ENCODE measurements at places on chromosomes 3 and 15.

DNA sequence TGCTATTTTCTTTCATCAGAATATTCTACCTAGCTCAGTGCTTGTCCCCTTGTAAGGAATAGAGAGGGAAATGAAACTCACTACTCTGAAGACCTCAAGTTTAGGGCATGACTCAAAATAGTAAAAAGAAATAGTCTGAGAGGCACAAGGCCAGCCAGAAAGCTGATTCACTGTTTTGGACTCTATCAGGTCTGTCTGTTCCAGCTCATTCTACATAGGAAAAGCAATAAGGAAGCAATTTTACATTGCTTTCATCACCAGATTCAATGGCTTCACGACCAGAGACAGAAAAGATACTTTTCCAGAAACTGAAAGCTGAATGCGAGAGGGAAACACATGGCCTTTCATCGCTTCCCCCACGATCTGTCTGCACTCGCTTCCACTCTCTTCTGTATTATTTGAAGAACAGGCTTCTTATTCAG lies 276.0 kb downstream of the GBE1 start:
- peak; percentile 94 for DNase-seq

- DNase-seq = no peak
These were observed 88.9 kb downstream of the TNIK start for GRCh38 chr3:171371354-171371753.

DNA sequence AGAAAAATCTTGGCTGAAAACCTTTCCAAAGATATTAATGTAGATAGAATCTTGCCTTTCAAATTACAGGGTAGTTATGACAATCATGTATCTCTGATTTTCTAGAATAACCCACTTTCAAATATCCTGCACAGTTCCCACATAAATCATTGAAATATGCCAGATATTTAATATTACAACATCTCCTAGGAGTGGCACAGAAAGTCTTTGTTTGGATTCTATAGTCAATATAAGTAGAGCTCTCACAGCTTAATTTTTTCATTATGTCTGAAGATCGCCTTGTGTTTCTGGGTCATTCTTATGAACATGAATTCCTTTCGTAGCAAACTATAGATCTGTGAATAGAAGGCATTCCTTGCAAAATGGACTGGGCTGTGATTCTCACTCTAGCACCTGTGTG lies 5.0 kb downstream of the RARB start:
- DNase-seq = no peak

DNA sequence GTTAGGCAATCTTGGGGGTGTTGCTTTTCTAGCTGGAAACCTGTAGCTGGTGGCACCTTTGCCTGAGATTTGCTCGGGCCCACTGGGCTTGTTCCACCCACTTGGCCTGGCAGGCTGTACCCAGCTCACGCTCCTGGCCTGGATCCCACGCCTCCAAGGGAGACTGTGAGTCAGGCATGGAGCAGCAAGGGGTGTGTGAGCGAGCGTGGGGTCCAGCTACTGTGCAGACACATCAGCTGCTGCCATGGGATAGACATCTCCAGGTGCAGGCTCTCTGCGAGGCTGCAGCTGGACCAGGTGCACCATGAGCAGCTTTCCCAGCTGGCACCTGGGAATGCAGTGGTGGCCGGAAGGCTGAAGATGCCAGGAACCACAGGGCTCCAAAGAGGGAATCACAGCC lies 36.0 kb downstream of the NR1D2 start:
- DNase-seq = no peak

- DNase-seq = peak; percentile 27
These were observed 7.0 kb upstream of the RNF111 start for GRCh38 chr15:58980351-58980939.

DNA sequence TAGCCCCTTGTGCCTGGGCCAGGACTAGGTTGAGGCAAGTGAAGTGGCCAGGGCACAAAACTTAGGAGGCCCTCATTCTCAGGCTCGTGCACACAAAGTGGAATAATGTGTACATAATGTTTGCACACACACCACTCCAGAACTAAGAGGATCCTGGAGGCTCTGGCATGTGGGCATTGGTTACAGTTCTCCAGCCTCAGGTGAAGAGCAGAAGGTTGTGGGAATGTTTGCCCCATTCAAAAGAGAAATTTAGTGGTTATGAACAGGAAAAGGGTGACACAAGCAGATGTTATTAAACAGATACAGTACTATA lies 31.3 kb downstream of the ASB7 start:
- no peak for DNase-seq

GRCh38 chr15:85580879-85581278 lies 200.5 kb downstream of the AKAP13 start:
- DNase-seq = no peak

GRCh38 chr3:46021516-46021915 lies 5.8 kb downstream of the XCR1 start:
- no peak for DNase-seq

- no peak for DNase-seq
These were observed 110.2 kb downstream of the ANP32A start for GRCh38 chr15:68710536-68710935.

DNA sequence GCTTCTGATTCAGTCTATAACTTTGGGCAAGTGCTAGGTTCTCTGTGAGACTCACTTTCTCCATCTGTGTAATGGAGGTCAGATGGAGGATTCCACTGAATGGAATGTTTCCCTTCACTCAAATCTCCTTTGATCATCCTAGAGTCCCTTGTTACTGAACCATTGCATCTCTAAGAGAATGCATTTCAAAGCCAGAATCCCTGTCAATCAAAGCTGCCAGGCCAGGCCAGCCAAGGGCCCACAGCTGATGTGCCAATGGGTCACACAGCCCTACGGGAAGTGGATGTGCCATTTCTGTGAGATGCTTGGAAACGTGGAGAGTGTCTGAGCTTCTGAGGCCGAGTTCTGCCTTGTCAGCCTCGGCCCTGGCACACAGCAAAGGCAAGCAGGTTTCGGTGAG lies 32.4 kb downstream of the SCN5A start:
- no peak for DNase-seq

DNA sequence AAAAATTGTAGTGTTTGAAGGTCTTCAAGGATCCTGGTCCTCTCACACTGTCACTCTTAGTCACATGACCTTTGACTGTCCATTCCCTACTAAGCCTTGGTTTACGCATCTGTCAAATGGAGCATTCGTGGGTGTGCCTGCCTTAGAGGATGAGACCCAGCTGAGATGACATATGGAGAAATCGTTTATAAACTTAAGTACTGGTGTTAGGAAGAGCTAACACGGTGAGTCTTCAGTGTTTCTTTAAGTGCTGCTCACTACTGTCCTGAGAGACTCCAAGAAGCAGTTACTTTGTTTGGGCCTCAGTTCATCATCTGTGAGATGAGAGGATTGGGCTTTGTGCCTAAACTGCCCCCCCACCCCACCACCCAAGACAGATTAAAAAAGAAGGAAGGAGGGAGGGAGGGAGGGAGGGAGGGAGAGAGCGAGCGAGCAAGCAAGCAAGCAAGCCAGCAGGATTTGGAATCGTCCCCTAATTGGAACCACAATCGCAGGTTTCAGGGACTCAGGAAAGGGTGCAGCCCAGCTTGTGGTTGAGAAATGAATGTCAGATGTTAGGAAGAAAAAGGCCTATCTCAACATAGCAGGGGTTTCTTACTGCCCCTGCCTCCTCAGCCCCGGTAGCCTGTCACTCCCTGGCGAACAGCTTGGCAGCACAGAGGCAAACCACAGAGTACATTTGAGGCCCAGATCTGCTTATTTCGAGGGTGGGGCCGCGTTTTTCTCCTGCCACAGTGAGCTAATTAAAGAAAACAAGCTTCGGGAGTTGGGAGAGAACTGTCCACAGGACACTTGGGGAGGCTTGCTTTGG lies 32.7 kb downstream of the SMAD3 start:
- peak; percentile 94 for DNase-seq

GRCh38 chr15:27648359-27648758 lies 450.8 kb downstream of the OCA2 start:
- no peak for DNase-seq

GRCh38 chr3:116059421-116060096 lies 385.7 kb downstream of the LSAMP start:
- DNase-seq = peak; percentile 97

GRCh38 chr15:54850101-54850500 lies 346.6 kb downstream of the RSL24D1 start:
- DNase-seq = no peak

DNA sequence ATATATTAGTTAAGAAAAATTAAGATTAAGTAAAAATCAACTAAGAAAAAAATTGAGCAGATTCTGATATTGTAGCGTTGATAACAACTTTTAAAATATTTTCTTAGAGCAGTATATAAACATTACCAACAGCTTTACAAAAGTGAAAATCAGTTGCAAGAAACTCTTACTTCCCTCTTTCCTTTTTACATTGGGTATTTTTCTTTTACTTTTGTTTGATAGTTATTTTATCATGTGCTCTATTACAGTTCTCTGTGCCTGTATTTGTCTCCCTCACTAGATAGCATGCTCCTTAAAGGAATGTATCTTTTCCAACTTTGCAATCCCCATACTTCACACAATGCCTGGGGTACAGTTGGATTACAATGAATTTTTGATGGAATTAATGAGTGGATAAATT lies 87.5 kb upstream of the P3H2 start:
- no peak for DNase-seq

- no peak for DNase-seq
These were observed 12.7 kb downstream of the PRC1 start for GRCh38 chr15:90981681-90982080.

- no peak for DNase-seq
These were observed 94.1 kb downstream of the SEC22A start for GRCh38 chr3:123295901-123296250.

- no peak for DNase-seq
These were observed 3.6 kb downstream of the SMC4 start for GRCh38 chr3:160403028-160403545.

DNA sequence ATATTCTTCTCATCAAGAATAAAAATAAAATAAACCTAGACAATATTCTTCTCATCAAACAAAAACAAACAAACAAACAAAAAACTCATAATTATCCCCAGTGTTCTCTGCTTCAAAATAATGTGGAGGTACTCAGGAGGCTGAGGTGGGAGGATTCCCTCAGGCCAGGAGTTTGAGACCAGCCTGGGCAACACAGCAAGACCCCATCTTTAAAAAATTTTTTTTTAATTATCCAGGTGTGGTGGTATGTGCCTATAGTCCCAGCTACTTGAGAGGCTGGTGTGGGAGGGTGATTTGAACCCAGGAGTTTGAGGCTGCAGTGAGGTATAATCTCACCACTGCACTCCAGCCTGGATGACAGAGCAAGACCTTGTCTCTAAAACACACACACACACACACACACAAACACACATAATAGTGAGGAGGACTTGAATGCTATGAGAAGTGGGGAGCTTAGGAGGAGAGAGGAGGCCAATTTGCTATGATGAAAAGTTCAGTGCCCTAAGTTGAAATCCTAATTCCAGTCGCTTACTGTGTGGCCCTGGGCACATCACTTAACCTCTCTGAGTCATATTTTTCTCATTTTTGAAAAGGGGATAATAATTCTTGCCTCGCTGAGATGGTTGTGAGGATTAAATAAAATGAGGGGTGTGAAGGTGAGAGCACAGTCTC lies 35.8 kb upstream of the HERC1 start:
- DNase-seq = no peak

DNA sequence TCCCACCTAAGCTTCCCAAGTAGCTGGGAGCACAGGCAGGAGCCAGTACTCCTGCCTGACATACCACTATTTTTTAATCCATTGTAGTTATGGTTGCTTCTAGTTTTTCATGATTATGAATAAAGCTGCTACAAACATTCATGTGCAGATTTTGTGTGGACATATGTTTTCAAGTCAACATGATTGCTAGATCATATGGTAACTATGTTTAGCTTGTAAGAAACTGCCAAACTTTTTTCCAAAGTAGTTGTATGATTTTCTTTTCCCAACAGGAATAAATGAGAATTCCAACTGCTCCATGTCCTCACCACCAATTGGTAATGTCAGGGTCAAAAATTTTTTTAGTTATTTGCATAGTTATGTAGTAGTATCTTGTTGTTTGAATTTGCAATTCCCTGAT lies 136.8 kb upstream of the THRB start:
- no peak for DNase-seq

- DNase-seq = no peak
These were observed 110.1 kb upstream of the ABHD17C start for GRCh38 chr15:80584973-80585525.

DNA sequence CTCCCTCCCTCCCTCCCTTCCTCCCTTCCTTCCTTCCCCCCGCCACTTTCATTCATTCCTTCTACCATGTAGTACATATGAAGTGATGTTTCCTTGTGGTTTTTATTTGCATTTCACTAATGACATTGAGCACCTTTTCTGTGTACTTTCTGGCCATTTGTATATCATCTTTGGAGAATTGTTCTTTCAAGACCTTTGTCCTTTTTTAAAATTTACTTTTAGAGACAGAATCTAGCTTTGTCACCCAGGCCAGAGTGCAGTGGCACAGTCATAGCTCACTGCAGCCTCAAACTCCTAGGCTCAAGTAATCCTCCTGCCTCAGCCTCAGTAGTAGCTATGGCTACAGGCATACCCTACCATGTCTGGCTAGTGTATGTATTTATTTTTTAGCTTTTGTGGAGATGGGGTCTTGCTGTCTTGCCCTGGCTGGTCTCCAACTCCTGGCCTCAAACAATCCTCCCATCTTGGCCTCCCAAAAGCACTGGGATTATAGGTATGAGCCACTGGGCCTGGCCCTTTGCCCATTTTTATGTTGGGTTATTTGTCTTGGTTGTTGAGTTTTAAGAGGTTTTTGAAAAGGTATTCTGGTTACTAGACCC lies 42.0 kb upstream of the CTDSPL2 start:
- DNase-seq = no peak

- DNase-seq = peak; percentile 58
These were observed 85.7 kb upstream of the MYZAP start for GRCh38 chr15:57505949-57506391.

DNA sequence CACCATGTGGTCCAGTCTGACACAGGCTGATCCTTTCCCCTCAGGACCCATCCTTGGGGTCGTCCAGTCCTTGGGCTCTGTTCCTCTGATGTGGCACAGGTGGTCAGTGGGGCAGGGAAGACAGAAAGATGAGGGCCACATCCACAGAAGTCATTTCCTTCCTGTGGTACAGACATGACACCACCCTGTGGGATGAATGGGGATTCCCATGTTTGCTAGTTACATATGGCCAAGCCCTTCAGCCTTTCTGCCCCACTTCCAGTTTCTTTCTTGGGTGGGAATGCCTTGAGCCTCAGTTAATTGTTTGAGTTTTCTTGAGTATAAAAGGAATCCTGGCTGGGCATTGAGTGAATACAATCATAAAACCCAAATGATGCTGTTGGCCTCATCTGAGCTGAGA lies 284.7 kb upstream of the CTDSPL start:
- DNase-seq = no peak

- DNase-seq = peak; percentile 43
These were observed 13.2 kb upstream of the PIK3R4 start for GRCh38 chr3:130759692-130760338.

GRCh38 chr3:174268061-174268460 lies 591.1 kb upstream of the NAALADL2 start:
- DNase-seq = no peak

- DNase-seq = no peak
These were observed 7.7 kb upstream of the DIS3L start for GRCh38 chr15:66285533-66286280.

- no peak for DNase-seq
These were observed 146.7 kb downstream of the RPLP1 start for GRCh38 chr15:69599271-69599670.
